ENCODE measurements at places on chromosomes 7 and 10. TPM values are rescaled to one million over a fixed set of nuclear protein-coding genes. Genes with fewer than 3 reads are reported as not detected.

Gene COMMD3
- polyA plus RNA-seq: 92.3 TPM

Gene SUN1
- polyA plus RNA-seq: 75.0 TPM

Gene TCAF2
- polyA plus RNA-seq: 1.7 TPM

DNA sequence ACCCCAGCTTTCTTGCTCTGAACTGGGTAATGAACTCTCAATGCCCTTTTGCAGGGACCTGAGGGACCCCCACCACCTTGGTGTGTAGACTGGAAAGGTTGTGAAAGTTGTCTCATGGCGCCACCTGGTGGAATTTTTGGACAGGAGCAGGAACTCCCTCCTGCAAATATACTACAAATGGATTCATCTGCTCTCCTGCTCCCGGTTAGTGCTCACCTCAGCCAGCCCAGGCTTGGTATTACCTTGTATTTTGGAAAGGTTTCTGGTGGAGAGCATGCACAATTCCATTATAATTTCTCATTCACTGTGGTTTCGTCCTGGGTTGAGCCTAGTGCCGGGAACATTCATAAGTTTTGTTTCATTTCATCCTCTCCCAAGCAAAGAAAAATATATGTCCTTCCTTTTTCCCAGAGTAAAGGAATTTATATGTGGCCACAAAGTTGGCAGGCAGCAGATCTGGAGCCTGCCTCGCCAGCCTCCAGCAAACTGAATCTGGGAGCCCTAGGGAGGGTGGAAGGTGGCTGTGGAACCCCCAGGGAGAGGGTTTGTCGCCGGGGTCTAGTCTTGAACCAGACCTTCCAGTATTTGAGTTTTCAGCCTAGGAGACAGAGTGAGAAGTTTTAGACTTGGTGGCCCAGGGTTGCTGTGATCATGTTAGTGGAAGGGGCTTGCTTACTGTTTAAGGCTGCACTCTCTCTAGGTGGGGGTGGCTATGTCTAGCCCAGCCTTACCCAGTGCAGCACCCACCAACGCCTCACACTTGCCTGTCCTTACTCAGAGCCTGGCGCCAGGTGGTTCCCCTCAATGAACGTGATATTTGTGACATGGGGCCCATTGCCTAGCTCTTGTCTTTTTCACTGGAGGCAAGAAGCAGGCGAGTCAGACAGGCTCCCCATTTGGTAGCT is 9.5 kb downstream of the FAM241B start:
- DNase-seq: peak; percentile 80
- no peaks in the 10 kb centered on the region for H3K4me1 ChIP-seq
- no peak overlapping the region for H3K27ac ChIP-seq
- H3K36me3 ChIP-seq: no peaks in the 10 kb centered on the region
- no peaks in the 10 kb centered on the region for H3K27me3 ChIP-seq
- no peak overlapping the region for H3K4me3 ChIP-seq

DNA sequence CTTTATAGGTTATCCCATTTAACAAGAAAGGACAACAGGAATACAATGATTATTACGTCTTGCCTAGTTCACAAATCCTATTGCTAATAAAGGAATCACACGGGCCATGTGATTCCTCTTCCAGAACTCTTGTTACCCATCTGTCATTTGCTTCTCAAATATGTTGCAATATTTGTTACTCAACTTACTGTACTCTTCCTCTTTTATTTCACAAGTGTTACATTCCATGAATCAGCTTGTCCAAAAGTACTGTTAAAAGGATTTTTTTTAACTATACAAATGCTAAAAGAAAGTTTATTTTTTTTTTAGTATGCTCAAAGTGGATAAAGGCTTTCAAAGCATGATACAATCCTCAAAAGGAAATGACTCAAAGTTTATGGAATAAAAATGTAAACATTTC is 3.9 kb upstream of the CD36 start:
- no peak overlapping the region for H3K27ac ChIP-seq
- H3K36me3 ChIP-seq: no peaks in the 10 kb centered on the region
- H3K4me3 ChIP-seq: no peak overlapping the region
- H3K27me3 ChIP-seq: no peaks in the 10 kb centered on the region

- no peaks in the 10 kb centered on the region for H3K4me1 ChIP-seq
- no peaks in the 10 kb centered on the region for H3K36me3 ChIP-seq
- no peak overlapping the region for H3K27ac ChIP-seq
- H3K4me3 ChIP-seq: no peak overlapping the region
- H3K27me3 ChIP-seq: no peaks in the 10 kb centered on the region
Observed at GRCh38 chr7:67267914-67268313, 271.3 kb downstream of the TYW1 start.

DNA sequence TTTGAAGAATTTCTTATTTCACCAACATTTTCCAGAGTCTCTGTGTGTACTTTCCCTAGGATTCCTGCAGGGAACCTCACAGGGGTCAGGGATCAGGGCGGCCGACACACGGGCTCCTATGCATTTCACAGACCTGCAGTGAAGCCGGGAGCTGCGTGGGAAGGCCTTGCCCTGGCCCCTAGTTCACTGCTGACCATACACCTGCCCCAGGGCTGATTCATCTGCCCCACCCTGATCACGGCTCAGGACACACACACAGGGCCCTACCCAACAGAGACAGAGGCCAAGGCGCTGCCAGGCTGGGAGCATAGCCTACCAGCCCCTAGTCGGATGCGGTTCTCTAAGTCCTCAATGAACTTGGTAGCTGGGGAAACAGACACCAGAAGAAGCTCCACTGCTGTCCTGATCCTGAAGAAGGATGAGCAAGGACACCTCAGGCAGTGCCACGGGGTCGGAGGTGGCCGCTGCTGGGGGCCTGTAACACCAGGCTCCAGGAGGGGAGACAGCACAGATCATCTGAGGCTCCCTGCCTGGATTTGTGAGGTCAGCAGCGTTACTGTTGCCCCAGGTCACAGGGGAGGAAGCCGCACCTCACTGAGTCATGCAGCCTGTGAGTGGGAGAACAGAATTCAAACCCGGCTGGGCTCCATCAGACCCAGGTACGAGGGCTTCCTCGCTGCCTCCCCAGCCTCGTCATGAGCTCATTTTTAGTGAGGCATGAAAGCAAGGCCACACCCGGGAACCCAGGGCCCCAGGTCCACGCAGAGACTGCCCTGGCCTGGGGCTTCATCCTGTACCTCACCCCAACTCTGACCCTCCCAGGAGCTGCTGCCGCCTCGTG is 278.8 kb upstream of the PPP2R2D start:
- H3K4me1 ChIP-seq: no peaks in the 10 kb centered on the region
- H3K27ac ChIP-seq: no peak overlapping the region
- H3K4me3 ChIP-seq: no peak overlapping the region
- no peaks in the 10 kb centered on the region for H3K27me3 ChIP-seq
- no peak for DNase-seq
- H3K36me3 ChIP-seq: no peaks in the 10 kb centered on the region

DNA sequence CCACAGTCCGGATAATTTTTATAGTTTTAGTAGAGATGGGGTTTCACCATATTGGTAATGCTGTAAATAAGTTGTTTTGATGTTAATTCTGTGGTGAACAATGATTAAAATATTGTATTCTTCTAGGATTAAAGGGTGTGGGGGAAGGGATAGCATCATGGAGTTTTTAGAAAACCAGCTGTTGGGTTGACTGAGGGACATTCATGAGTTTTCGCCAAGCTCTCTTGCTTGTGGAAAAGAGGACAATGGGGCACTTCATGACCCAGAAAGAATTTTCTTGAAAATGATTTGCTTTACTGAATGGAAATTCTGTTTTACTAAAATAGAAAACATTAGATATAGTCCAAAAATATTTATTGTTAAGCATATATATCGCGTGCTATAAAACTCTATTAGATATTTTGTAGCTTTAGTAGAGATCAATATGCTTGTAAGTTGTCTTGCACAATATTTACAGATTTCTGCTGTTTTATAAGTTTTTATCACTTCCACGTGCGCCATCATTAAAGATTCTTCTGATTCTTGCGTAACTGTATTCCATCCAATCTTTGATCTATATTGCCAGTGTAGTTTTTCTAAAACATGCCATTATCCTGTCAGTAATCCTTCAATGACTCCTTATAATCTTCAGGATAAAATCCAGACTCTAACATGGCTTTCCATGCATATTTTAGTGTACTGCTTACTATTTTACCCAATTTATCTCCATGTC is 41.8 kb downstream of the LCOR start:
- DNase-seq: no peak
- H3K36me3 ChIP-seq: no peaks in the 10 kb centered on the region
- no peak overlapping the region for H3K27ac ChIP-seq
- H3K4me1 ChIP-seq: no peaks in the 10 kb centered on the region

All from hepatocyte (in vitro differentiated cells).